ENCODE measurements at places on chromosomes 7 and 10.

- no peak for DNase-seq
Measured at GRCh38 chr10:79416578-79417255, 28.7 kb downstream of the ZCCHC24 start.

DNA sequence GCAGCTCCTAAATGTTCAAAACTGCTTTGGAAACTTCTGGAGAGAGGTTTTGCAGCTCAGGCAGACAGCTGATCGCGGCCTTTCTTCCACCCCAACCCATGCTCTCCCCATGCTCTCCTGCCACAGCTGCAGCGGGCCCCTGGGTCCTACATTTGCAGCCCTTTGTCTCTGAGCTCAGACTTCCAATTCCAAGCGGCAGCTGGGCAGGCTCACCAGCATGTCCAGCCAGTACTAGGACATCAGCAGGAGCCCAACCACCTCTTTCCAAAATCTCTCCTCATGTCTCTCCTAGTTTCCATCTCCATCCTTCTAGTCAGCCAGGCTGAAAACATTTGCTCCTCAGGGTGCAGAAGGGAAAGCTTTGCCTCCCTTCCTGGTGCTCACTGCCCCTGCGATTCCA is 6.0 kb downstream of the LEP start:
- no peak for DNase-seq

GRCh38 chr10:132132421-132132841 is 54.3 kb upstream of the DPYSL4 start:
- DNase-seq = peak; percentile 24

- no peak for DNase-seq
Measured at GRCh38 chr10:43839973-43840372, 191.3 kb upstream of the ZNF32 start.

Data from NCI-H1436 (cell line).